Stimulated activated CD4-positive, alpha-beta T cell treated with anti-CD3 and anti-CD28 coated beads, TNF-alpha, amount 100 ng/mL, for 48 hours (primary cell): ENCODE measurements at places on chromosomes 3 and 15.

DNA sequence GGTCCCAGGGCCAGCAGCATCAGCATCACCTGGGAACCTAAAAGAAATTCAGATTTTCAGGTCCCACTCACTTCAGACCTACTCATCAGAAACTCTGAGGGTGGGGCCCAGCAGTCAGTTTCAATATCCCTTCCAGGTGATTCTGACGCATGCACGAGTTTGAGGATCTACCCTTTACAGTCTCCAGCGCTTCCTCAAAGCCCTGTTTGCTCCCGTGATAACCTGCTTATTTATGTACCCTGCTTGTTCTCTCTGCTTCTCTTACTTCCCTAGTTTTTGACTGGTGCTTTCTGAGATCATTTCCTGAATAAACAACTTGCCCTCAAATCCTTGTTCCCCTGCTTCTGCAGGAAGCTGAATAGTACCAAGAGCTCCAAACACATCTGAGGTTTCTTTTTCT lies 245.3 kb downstream of the ZNF621 start:
- no peak for DNase-seq

- no peak for DNase-seq
Measured at GRCh38 chr3:140448001-140448400, 229.9 kb upstream of the TRIM42 start.

DNA sequence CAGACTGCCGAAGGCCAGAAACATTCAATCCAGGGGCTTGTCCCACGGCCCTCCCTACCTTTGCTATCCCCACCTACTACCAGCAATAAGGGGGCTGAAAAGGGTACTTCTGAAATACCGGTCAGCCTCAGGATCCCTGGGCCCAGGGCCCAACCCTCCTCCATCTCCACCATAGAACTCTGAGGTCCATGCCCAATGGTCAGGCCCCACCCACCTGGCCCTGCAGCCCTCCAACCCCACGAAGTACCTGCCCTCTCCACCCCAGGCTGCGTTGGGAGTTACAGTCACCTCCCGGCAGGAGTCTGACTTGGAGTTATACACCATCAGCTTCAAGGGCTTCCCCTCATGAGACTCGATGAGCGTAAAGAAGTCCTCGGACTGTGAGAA lies 6.9 kb downstream of the GORASP1 start:
- DNase-seq: no peak

GRCh38 chr3:118097226-118097625 lies 937.4 kb downstream of the IGSF11 start:
- no peak for DNase-seq

DNA sequence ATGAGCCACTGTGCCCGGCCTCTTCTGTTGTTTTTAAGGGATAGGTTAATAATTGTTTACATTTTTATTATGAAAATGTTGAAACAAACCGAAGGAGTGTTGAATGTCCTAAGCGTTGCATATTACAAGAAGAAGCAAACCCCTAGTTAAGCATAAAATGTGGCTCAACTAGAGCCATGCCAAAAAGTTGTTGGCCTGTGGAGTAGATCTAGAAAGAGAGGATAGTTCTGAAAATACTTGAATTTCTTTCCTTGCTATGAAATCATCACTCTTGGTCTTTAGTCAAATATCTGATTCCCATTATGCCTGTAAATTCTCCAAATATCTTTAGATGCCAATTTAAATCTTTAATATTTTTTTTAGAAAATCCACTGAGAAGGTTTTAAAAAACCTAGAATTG lies 12.8 kb downstream of the RBP2 start:
- DNase-seq: no peak

DNA sequence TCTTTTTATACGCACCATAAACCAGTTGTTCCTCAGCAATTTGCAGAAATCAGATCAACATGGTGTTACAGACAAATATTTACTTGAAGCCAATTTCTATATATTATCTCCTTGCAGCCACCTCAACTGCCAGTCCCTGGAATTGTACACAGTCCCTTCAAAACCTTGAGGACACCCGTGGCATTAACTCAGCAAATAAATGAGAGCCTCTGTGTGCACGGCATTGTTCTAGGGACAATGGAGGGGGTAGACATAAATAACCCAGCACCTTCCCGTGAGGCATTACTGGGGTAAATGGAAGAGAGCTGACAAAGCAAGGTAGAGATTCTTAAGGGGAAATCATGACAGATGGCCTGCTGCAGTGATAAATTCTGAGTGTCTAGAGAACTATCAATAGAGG lies 12.5 kb downstream of the TM2D3 start:
- DNase-seq: no peak

- DNase-seq: no peak
Measured at GRCh38 chr15:69017978-69018377, 3.5 kb downstream of the NOX5 start.

GRCh38 chr3:10437995-10438901 lies 67.1 kb downstream of the ATP2B2 start:
- no peak for DNase-seq

GRCh38 chr3:109132801-109133473 lies 3.6 kb upstream of the C3orf85 start:
- DNase-seq: no peak

- DNase-seq: no peak
Measured at GRCh38 chr15:29750754-29751153, 71.5 kb downstream of the TJP1 start.

GRCh38 chr15:86061581-86061980 lies 18.1 kb upstream of the AGBL1 start:
- no peak for DNase-seq

- DNase-seq: no peak
Measured at GRCh38 chr3:149968216-149968615, 2.5 kb downstream of the PFN2 start.

DNA sequence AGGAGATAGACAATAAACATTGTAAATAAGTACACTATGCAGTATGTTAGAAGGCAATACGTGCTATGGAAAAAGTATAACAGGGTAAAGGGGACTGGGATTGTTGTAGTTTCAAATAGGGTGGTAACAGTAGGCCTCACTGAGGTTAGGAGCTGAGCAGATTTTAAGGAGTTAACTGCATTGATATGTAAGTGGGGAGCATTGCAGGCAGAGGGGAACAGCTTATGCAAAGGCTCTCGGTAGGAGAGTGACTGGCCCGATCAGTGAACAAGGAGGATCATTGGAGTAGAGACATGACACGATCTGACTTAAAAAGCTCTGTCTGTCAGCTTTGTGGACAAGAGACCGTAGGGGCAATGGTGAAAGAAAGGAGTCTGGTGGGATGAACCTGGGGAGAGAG lies 46.8 kb downstream of the PCCB start:
- DNase-seq: no peak

DNA sequence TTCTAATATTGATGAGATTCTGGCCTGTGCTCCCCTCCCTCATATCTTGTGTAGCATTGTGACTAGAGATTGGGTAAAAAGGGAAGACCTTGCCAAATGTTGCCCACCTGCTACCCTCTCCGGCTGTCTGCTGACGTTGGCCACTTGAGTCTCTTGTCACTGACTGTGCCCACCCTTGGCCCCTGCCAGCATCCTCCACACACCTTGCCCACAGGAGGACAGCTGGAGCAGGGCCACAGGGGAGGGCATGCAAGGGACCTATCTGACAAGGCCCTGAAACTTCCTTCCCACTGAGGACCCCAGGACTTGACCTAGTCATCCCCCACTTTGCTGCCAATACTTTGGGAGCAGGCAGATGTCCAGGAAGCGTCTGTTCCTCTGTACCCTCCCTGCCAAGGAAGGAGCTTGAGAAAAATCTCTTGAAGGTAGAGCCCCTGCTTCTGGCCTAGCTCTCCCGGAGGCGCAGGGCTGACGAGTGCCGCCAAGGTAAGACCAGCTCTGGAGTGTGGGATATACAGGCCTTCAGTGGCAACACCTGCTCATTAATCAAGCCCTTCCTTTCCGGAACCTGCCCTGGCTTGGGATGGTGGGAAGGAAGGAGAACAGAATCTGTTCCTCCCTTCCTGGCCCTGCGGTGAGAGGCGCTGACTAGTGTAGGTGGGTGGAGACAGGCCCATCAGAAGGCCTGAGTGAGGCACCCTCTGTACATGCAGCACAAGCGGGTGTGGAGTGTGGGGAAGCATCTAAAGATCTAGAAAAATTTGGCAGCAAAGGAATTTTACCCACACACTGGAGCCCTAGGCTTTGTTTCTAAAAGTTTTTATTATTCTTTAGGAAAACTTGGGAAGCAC lies 4.9 kb upstream of the PAK6 start:
- no peak for DNase-seq

DNA sequence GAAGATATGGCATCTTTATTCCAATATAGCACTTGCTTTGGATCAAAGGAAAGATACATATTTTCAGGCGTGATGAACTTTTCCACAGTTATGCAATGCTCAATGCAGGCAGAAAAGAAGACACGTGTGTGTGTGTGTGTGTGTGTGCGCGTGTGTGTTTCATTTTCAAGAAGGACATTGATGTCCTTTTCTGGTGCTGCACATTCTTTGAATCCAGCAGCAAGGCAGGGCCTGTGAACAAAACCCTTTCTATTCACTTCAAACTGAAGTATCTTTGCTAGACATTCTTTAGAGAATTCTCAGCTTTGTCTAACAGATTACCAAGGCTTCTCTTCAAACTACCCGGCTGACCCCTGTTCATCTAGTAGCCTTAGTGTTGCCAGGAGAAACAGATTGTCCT lies 124.6 kb downstream of the CD47 start:
- DNase-seq: no peak

- DNase-seq: no peak
Measured at GRCh38 chr15:67063689-67064606, 1.5 kb upstream of the SMAD3 start.

- DNase-seq: no peak
Measured at GRCh38 chr15:81921163-81921562, 124.7 kb downstream of the MEX3B start.

GRCh38 chr15:67103869-67104268 lies 38.5 kb downstream of the SMAD3 start:
- DNase-seq: no peak

DNA sequence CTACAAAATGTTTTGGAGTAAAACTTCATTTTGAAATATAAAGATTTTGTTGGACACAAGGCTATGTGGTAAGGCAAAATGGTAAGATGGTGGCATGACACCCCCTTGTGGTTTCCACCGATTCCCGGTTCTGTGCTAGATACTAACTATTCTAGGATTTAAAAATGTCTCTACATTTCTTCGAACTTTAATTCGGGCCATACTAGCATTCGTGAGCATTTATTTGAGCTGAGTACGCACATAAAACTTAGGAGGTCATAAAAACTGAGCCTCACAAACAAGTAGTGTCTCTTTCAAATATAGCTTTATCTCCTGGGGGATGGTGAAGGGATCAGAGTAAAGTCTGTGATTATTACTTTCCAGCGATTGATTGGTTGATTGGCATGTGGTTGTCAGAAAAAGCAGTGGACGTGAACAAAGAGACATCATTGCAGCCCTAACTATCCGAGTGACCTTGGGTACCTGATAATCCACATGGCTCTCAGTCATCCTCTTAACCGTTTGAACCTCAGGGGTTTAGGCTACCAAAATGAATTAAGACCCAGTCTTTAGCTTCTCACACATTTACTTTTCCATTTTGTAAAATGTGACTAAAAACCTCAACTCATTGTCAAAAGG lies 1.1 kb upstream of the ZNF639 start:
- no peak for DNase-seq

- no peak for DNase-seq
Measured at GRCh38 chr15:98202256-98202655, 241.8 kb downstream of the ARRDC4 start.

DNA sequence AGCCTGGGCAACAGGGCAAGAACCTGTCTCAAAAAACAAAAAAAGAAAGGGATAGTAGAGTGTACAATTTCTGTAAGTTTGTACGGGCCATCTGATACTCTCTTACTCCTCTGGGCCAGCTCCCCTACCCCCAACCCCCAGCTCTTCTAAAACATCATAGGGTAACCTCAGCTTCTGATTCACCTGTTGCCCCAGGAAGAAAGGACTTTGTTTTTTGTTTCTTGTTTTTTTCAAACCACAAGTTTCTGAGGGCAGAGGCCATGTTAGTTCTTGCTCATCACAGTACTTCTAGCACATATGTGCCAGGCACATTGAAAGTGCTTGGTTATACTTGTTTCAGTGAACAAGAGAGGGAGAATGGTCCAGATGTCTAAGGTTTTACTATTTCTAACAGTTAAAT lies 20.2 kb downstream of the ATOSA start:
- no peak for DNase-seq

- no peak for DNase-seq
Measured at GRCh38 chr15:65156692-65157091, 23.1 kb upstream of the PDCD7 start.

GRCh38 chr15:50260969-50261496 lies 4.5 kb downstream of the HDC start:
- DNase-seq: no peak

- no peak for DNase-seq
Measured at GRCh38 chr3:84772841-84773240, 185.9 kb upstream of the CADM2 start.

DNA sequence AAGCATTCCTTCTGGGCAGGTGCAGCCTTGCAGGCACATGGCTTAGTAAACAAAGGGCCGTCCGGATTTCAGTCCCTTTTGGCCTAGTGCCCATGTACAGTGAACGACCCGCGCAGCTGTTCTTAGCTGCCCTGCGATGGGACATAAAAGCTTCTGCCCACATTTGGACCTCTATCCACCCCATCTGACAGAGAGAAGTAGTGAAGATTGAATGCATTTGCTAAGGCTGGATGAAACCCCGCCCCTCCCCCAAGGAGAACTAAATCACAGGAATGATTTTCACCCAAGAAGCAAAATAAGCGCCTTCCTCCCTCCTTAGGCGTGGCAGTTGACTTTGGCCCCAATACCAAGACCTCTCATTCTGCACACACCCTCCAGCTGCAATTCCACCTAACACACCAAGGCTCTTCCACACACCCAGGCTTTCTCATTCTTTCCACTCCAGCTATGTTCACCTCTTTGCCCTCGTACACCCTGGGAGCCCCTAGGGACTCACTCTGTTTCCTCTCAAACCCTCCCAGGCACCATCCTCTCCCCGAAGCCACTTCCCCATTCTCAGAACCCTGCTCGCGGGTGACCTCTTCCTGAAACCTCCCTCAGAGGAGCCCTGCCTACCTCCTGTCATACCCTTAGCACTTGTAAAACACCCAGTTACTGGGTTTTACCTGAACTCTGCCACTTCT lies 14.1 kb upstream of the HRH1 start:
- DNase-seq: no peak

GRCh38 chr3:58153371-58153770 lies 57.4 kb downstream of the DNASE1L3 start:
- no peak for DNase-seq

DNA sequence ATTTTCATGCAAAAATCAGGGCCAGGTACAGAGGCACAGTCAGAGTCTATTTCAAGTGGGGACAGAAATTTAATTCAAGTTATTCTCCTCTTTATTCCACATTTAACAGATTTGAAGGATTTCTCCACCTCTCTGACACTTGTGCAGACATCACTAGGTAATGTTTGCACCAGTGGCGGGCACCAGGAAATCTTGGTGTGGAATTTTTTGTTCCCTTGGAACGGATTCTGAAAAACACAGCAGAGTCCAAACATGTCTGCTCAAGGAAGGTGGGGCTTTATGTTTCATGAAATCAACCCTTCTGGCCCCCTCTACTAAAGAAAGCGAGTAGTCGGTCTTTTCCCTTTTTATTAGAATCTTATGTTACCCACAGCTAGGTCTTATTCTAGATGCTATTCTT lies 271.2 kb upstream of the MDFIC2 start:
- no peak for DNase-seq
